ENCODE measurements at places on chromosomes 7 and 10.

GRCh38 chr10:36608866-36609265 is 516.5 kb upstream of the ANKRD30A start:
- no peak for DNase-seq

GRCh38 chr10:28801247-28801646 is 123.9 kb downstream of the BAMBI start:
- no peak for DNase-seq

GRCh38 chr10:4270116-4270515 is 485.1 kb upstream of the KLF6 start:
- no peak for DNase-seq

DNA sequence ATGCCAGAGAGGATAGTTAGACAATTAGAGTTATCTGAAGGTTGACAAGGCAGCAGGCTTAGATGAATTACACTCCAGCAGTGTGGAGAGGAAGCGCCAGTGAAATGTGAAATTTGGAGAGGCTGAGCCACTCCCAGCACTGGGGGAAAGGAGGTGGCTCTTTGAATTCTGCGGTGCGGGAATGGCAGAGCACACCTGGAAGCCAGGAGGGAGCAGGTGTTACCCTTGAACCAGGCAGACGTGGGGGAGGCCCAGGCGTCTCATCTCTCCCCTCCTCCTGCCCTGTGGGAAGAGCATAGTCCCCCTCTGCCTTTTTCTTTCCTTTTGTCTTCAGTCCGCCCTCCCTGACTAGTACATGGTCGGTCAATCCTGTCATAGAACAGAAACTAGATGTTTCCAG is 203.1 kb downstream of the DPP6 start:
- no peak for DNase-seq

GRCh38 chr7:15891151-15891881 is 204.8 kb upstream of the MEOX2 start:
- no peak for DNase-seq

- DNase-seq: no peak
These were observed 25.8 kb downstream of the LAMB4 start for GRCh38 chr7:108104324-108104723.

DNA sequence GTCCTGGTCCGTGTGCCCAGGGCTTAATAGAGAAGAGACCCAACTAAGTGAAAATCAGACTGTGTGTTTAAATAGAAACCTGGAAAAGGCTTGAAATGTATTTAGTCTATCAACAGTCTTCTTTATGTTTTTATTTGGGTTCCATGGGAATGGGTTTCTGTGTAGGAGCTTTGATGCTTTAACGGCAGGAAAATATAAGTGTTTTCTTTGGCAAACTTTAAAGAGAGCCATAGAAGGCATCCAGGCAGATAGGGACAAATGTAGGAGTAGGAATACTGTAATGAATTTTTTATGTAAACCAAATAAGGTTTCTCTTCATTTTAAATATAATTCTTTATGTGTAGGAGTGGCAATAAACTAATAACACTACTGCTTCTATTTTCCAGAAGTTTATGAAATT is 989.0 kb downstream of the GATA3 start:
- no peak for DNase-seq

DNA sequence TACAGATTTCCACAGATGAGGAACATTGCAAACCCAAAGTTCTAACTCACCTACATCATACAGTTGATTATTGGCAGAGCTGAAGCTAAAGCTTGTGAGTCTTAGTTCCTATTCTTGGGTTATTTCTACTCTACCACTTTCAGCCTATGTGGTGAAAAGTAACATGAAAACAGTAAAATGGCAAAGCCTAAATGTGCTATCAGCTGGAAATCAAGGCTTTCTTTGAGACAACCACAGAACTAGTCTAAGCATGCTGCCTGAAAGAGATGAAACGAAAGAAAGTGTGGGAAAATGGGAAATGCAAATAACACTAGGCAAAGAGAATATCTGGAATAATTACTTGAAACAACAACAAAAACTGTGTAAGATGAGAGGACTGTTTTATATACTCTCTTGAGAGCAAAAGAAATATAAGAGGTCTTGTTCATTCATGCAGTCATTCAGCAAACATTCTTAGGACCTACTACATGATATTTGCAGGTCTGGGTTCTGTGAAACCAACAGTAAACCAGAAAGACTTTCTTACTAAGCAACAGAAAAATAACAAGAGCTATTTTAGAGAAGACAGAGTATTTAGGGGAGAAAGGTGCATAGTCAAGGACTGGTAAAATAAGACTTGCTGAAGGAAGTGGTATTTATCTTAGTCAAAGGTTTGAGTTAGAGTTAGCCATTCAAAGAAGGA is 437.1 kb downstream of the HTR7 start:
- DNase-seq: no peak

DNA sequence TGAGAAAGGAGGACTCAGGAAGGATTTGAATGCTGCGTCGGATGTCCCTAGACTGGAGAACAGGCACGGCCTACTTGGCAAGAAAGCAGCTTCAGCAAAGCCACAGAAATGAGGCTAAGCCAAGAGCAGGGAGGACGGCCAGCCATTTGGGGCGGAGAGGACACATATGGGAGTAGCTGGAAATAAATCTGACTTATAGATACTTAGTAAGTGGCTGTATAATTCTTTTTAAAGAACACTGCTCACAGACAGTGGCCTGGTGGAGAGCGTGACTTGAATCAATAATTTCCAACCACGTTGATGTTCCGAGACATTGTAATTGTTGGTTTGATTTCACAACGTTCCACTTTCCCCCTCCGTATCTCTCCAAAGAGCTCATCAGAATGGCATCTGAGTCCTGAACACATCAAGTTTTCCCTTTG is 67.7 kb upstream of the JCAD start:
- no peak for DNase-seq

GRCh38 chr7:159229683-159230475 is 85.2 kb upstream of the VIPR2 start:
- DNase-seq: no peak

GRCh38 chr7:46741938-46742540 is 821.0 kb upstream of the IGFBP3 start:
- no peak for DNase-seq

DNA sequence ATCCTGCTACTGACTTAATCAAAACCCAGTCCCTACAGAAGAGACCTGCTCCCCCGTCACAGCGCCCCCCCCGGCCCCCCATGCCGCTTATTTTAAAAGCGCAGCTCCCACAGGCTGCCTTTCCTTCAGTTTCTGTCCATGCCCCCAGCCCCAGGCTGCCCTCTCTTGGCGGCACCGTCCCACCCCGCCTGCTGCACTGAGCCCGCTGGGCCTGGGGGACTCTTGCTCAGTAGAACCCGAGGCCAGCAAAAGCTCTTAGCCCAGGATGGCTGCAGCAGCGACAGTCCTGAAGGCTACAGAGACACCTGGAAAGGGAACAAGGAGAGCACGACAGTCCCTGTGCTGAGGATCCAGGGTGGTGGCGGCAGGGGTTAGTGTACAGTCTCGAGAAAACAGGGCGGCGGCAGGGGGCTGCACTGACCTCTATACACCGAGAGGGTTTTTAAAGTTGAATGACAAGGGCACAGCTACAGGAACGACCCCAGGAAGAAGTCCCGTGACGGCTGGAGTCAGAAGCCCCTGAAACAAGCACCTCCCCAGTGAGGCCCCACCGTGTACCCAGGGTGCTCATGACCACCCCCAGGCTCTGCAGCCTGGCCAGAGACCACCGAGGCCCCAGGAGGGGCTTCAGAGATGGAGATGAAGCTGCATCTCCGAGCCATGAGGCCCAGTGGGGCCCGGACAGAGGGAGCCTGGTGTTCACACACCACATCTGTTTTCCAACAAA is 54.4 kb downstream of the ZRANB1 start:
- DNase-seq: no peak

DNA sequence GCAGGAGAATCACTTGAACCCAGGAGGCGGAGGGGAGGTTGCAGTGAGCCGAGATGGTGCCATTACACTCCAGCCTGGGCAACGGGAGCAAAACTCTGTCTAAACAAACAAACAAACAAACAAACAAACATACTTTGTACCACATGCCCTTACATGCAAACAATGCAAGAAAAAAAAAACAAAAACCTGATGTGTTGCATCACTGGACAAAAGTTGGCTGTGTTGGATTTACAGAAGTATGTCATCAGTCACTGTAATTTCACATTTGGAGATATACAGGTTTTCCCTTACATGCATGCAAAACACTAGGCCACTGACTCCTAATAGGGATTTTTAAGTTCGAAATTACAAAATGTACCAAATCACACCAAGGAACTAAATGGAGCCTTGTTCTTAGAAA is 138.5 kb downstream of the SRPK2 start:
- no peak for DNase-seq

GRCh38 chr10:67775279-67775678 is 62.7 kb downstream of the DNAJC12 start:
- no peak for DNase-seq

DNA sequence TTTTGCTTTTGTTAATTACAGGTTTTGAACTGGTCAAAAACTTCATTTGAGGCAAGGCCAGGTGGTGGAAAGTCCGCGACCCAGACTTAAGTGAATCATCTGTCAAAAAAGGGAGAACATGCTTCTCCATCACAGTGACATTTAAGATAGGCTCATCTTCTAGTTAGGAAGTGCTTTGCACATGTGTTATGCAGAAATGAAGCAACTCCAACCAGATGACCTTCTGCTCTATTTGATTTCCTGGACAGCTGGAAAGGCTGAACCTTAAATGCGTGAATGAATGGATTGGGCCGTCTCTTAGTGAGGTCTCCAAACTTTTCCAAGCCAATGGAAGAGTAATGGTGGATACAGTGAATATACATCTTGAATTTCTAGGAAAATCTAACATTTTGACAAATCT is 101.6 kb upstream of the FAM13C start:
- no peak for DNase-seq

DNA sequence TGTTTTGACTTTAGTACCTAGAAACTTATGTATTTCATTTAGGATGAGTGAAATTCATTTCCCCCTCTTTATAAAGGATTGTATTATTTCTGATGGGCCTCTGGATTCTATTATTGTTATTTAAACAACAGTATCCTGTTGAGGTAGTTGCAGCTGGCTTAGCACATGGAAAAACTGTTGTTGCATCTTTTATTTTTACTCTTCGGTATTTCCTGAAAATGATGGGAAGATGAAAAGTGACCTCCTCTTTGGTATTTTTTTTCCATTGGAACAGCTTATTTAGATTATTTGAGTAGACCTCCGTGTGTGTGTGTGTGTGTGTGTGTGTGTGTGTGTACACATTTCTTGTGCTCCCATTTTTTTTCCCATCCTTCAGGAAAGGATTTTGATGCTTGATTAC is 129.8 kb downstream of the PRKG1 start:
- DNase-seq: no peak

DNA sequence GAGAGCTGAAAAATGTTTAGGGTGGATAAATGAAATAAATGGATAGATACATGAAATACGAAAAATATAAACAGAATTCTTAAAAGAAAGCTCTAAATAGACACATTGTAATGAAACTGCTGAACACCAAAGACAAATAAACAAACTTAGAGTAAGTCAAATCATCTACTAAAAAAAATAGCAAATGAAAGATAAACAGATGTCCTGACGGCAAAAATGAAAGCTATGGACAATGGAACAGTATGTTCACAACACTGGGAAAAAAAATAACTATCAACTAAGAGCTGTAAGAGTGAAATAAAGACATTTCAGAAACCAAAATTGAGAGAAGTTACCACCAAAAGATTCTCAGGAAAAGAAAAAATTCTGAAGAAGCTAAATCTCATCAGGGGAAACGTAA is 106.1 kb downstream of the SGMS1 start:
- DNase-seq: no peak

DNA sequence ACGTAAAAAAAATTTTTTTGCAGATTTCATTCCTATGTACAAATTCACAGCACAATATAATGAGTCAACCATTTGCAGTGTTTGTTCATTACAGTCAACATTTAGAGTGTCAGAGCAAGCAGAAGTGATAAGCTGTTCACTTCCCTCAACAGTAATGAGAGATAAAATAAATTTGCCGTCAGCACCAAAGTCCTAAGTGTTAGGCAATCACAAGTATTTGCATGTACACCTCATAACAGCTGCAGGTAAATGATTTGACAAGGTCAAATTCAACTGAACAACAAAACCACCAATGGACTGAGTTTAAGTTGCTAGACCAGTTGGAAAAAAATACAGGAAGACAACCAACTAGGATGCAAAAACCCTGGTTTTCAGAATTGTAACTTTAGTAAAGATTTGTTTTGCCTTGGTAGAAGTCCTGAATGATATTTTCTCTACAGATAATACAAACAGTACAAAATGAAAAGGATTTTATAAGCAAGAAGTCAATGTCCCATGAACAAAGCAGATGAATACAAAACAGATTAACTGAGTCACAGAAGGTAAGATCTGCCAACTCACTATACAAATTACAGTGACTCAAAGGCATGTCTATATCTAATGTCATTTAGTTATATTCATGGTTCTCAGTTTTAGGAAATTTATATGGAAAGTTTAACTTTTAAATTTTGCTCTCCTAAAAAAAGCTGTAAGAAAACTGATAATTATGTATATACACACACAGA is 10.4 kb downstream of the RAPGEF5 start:
- no peak for DNase-seq

- DNase-seq: no peak
These were observed 33.9 kb downstream of the SPDYE17 start for GRCh38 chr7:76998285-76998589.
